ENCODE measurements at places on chromosomes 3 and 15. TPM values are rescaled to one million over a fixed set of nuclear protein-coding genes. Genes with fewer than 3 reads are reported as not detected.

DNA sequence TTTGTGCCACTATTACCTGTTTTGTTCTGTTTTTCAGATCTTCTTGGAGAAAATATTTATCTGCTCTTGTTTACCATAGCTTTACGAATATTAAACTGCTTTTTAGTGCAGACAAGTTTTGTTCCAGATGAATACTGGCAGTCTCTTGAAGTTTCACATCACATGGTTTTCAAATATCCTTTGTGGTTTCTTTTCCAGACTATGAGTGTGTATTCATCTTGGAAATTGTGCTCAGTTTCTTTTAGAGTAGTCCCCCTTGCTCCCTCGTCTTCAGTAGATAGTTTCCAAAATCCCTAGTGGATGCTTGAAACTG, 1.2 kb downstream of the PIGB start:
- DNase-seq = no peak

DNA sequence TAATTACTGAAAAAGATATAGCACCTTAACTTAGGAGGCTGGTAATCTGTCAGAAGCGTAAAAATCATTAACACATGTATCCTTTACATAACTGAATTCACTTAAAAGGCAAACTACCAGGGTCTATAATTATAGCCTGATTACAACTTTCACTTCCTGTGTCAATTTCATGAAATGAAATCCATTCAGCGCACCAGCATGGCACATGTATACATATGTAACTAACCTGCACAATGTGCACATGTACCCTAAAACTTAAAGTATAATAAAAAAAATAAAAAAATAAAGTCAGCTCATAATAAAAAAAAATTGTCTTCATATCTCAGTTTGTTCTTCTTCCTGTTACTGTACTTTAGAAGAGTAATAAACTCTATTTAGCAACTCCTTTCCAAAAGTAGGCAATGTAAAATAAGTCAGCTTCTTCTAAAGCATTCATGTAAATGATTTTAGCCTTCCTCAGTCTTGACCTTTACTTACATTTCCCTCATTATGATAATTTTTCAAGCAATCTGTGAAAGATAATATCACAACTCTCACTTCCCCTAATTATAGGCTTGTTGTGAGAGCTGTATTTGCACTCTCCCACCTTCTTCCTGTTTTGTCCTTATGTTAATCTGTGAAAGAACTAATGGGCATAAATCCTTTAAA, 50.1 kb downstream of the KBTBD8 start:
- no peak for DNase-seq

GRCh38 chr3:156598413-156598812, 43.5 kb upstream of the SSR3 start:
- DNase-seq = no peak

DNA sequence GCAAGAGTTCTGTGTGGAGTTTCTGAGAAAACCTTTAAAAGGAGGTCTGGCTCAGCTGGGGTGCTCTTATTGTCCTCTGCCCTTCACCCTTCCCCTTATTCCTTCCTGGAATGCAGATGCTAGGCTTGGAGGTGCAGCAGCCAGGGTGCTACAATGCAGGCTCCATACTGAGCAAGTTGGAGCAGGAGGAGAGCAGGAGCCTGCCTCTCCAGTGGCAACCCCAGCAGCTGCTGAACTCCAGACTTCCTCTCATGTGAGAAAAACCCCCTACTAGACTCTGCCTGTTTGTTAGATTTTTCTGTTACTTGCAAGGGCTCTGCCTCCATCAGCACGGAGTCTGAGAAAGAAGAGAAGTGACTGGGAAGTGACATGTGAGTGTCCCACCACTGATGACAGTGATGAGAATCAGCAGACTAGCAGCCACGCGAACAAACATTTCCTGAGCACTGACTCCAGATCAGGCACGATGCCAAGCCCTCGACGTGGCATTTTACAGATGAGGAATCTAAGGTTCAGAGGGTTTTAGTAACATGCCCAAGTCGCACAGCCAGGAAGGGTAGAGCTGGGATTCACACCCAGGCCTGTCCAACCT, 16.1 kb upstream of the RARRES1 start:
- DNase-seq = no peak

DNA sequence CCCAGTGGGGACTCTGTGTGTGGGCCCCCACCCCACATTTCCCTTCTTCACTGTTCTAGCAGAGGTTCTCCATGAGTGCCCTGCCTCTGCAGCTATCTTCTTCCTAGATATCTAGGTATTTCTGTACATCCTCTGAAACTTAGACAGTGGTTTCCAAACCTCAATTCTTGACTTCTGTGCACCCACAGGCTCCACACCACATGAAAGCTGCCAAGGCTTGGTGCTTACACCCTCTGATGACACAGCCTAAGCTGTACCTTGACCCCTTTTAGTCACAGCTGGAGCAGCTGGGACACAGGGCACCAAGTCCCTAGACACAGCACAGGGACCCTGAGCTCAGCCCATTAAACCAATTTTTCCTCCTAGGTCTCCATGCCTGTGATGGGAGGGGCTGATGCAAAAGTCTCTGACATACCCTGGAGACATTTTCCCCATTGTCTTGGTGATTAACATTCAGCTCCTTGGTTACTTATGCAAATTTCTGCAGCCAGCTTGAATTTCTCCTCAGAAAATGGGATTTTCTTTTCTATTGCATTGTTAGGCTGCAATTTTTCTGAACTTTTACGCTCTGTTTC, 304.5 kb downstream of the OTOL1 start:
- DNase-seq = no peak

DNA sequence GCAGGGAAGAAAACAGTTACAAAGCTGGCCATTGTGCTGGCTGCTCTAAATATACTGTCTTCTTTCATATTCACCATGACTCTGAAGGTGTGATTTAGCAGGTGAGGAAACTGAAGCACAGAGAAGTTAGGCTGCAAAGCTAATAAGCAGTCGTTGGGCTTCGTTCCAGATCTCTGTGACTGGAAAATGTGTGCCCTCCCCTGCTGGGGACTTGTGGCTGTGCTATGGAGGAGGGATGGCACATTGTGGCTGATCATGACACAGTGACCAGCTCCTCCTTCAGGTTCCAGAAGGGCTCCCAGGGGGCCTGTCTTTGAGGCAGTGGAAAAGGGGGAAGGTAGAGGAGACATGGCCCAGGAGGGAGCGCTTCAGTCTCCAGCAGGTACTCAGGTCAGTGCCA, 19.2 kb downstream of the PXK start:
- DNase-seq = no peak

DNA sequence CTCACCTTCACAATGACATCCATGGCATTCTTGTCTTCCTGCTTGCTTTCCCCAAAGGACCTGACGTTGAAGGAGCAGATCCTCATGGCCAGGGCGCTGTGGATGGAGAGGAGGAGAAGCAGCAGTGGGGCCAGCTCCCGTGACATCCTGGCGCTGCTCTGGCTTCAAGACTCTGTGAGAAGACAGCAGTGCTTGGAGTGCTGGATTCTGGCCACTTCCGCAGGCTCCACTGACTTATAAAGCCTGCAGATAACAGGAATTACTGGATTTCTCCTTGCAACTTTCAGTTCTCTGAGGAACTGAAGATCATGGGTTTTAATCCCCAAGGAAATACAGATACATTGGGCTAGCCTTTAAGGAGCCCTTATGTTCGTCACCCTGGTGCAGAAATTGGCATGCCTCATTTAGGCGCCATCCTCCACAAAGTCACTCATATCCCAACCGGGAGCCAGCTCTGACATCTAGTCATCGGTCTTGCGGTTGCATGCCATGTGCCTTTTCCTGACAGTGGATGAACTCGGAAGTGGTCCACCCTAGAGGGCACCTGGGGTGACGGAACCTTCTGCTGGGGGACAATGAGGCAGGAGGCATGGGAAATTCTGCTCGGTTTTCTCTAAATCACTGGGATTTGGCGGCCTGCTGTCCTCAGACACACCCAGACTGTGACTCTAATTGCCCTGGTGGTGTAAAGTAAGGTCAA, at the start of gene DNASE1L3:
DNASE1L3 (minus strand) TSS at position 212 of the 700 bp plus-strand sequence; CDS start at position 146, 66 bp downstream.
- DNase-seq = no peak

DNA sequence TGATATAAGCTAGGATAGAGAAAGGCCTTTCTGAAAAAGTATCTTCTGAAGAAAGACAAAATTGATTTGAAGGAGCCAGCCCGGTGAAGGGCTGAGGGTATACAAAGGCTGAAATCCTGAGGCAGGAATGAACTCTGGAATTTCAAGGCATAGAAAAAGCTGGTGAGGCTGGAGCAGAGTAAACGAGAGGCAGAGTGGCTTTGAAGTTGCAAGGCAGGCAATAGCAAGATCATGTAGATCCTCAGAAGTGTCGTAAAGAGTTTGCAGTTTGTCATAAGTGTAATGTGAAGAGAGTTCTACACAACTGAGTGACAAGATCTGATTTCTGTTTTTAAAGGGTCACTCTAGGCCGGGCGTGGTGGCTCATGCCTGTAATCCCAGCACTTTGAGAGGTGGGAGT, 69.0 kb downstream of the HMG20A start:
- DNase-seq = no peak

DNA sequence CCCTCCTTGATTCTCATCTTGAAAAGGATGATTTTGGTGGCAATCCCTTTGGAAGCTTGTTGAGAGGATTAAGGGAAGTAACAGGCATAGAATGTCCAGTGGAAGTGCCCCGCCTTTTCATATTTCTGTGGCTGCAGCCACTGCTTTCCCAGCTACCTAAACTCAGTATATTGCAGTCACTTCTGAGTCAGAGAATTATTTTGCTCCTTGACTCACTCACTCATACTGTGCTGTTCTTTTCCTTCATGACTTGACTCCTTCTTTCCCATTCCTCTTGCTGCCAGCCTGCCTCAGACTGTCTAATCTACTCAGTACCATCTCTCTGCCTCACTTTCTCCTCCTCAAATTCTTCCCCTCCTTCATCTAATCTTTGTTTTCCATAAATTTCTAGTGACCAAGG, 26.5 kb upstream of the POLR2M start:
- DNase-seq = no peak

DNA sequence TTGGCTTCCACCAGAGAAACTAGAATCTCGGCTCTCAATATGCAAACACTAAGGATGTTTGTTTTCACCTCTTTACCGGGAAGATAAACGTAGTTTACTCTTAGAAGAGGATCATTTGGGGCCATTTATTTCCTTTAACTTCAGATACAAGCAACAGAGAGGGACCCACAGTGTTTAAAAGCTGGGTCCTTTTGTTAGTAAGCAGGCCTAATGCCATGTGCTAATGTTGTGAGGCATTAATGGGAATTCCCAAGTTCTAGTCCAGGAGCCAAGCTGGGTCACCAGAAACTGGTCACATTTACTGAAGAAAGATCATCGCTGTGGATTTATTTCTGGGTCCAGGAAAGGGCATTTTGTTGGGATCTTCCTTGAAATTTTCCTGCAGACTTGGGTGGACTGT, 78.1 kb upstream of the ADAMTS9 start:
- DNase-seq = no peak

DNA sequence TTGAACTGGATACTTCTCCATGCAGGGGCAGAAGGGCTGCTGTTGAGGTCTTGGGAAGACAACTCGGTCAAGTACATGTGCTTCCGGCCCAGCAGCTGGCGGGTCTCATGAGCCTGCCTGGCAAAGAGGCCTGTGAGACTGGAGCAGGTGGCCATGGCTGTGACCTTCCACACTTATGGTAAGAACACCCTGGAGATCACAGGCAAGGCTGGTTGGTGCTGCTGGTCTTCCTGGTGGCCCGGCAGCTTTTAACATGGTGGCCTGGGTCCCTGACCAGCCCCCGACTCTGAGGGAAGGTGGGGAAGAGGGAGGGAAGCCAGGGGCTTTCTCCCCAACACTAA, 15.4 kb downstream of the CHRD start:
- DNase-seq = no peak

- DNase-seq = no peak
Observed at GRCh38 chr3:17278006-17278405, 393.3 kb downstream of the PLCL2 start.

DNA sequence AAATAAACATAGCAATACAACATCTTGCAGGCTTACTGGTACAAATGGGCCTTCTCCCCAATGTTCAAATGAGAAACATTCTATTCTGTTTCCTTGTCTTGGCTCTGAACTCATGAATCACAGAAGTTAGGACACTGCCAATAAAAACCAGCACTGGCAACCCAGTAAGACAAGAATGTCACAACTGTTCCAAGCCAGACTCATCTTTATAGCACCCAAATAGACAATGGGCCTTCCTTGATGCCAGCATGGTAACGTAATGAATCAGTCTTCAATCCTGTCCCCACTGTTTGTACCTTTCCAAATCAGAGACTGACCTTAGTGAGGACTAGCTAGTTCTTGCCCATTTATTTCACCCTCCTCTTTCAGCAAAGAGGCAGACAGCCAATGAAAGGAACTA, 14.1 kb upstream of the RPS17 start:
- DNase-seq = no peak

DNA sequence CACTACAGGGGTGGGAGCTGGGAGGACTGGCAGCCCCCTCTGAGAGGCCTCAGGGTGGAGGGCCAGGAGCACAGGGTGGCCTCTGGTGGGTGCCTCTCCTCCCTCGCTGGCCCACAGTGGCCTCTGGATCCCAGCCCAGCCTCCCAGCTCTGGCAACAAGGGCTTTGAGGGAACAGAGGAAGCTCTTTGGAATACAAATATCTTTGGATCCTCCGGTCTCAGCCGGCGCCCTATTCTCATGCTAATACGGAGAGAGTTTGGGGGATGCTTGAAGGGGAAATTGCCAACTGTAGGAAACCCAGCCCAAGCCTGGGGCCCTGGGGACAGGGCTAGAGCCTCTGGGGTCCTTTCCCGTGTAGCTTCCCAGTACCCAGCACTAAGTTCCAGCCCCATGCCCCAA, 33.4 kb upstream of the INSYN1 start:
- DNase-seq = no peak

- DNase-seq = no peak
Observed at GRCh38 chr15:80070840-80071239, 11.4 kb downstream of the ZFAND6 start.

DNA sequence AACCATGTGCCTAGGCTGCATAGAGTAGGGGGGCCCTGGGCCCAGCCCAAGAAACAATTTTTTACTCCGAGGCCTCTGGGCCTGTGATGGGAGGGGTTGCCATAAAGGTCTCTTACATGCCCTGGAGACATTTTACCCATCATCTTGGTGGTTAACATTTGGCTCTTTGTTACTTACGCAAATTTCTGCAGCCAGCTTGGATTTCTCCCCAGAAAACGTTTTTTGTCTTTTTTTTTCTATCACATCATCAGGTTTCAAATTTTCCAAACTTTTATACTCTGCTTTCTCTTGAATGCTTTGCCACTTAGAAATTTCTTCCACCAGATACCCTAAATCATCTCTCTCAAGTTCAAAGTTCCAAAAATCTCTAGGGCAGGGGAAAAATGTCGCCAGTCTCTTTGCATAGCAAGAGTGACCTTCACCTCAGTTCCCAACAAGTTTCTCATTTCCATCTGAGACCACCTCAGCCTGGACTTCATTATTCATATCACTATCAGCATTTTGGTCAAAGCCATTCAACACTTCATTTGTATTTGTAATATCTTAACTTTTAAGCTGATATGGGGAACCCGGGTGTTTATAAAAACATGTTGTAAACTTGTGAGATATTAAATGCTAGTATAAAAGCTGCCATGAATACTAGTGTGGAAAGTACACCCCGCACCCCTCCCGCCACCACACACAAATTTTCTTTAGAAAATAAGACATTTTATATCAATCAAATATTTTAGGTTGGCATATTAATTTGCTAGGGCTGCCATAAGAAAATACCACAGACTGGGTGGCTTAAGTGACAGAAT, 56.0 kb upstream of the PLSCR4 start:
- DNase-seq = no peak

GCSAM gene
- total RNA-seq = 23.7 TPM

PLS1 gene
- total RNA-seq = 8.1 TPM

OXSM gene
- 19.3 TPM for total RNA-seq

CAPN7 gene
- 35.0 TPM for total RNA-seq

CPN2 gene
- not detected for total RNA-seq

UACA gene
- total RNA-seq = 2.8 TPM

PPP2R3A gene
- total RNA-seq = 0.50 TPM
